ENCODE measurements at places on chromosomes 11 and 22.

DNA sequence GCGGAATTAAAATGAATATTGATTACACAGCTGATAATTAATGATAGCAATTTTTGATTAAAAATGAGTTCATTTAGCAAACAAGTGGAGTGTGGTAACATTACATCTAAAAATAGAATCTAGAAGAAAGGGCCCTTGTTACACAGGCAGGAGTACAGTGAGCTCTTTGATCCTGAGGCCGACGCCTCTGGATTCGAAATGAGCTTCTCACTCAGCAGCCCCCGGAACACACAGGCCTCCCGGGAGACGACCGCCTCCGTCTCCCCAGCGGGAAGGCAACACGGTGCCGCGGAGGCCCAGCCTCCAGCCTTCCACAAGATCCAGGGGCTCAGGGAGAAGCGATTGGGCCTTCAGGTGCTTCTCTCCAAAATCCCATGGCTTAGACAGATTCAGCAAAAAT is 379.1 kb downstream of the BRD1 start:
- DNase-seq: no peak

DNA sequence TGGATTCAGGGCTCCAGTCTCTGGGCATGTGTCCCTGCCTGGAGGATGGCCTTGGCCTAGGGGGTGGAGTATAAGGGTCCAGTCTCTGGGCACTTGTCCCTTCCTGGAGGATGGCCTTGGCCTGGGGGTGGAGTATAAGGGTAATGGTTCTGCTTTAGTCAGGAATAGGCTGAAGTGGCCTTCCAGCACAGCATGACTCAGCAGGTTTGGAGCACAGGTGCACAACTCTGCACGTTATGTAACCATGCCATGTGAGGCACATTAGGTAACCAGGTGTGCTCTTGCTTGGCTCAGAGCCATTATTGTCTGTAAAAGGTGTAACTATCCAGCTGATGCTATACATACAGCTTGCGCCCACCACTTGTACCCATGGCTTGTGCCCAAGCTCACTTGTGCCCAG is 48.4 kb upstream of the POLD3 start:
- DNase-seq: no peak

- DNase-seq: no peak
Measured at GRCh38 chr22:49763138-49763537, 64.5 kb downstream of the BRD1 start.

GRCh38 chr22:23281406-23282088 is 101.2 kb downstream of the BCR start:
- DNase-seq: peak; percentile 91

GRCh38 chr11:134206185-134206584 is 17.6 kb downstream of the NCAPD3 start:
- no peak for DNase-seq

GRCh38 chr11:42175203-42175602 is 715.8 kb upstream of the LRRC4C start:
- DNase-seq: no peak

DNA sequence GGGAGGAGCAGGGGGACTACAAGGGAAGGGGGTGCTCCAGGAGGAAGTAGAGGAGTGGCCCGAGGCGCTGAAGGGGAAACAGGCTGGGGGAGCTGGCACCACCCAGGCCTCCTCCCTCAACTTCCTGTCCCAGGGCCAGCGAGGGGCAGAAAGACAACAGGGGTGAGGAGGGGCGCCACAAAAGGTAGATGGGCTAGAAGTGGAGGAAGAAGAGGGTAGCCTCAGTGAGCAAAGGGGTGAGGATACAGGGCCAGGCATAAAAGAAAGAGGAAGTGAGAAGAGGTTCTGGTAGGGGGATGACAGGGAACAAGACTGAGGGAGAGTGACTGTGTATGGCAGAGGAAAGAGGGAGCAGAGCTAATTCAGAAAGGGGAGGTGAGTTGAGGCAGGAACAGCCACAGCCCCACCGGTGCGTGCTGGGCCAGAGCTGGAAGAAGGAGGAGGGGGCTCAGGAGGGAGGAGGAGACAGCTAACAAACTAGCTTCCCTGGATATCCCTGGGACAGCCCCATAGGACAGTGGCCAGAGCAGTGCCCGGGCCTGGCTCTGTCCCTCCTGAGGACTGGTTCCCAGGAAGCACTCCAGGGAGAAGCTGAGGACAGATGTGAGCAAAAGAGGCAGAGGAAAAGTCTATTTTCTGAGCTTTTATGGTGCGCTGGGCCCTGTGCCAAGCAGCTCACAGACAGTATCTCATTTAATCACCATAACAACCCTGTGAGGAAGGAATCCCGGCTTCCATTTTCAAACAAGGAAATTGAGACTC is 8.5 kb downstream of the DCHS1 start:
- DNase-seq: no peak

GRCh38 chr11:67364783-67365722 is 8.3 kb downstream of the CLCF1 start:
- DNase-seq: no peak

DNA sequence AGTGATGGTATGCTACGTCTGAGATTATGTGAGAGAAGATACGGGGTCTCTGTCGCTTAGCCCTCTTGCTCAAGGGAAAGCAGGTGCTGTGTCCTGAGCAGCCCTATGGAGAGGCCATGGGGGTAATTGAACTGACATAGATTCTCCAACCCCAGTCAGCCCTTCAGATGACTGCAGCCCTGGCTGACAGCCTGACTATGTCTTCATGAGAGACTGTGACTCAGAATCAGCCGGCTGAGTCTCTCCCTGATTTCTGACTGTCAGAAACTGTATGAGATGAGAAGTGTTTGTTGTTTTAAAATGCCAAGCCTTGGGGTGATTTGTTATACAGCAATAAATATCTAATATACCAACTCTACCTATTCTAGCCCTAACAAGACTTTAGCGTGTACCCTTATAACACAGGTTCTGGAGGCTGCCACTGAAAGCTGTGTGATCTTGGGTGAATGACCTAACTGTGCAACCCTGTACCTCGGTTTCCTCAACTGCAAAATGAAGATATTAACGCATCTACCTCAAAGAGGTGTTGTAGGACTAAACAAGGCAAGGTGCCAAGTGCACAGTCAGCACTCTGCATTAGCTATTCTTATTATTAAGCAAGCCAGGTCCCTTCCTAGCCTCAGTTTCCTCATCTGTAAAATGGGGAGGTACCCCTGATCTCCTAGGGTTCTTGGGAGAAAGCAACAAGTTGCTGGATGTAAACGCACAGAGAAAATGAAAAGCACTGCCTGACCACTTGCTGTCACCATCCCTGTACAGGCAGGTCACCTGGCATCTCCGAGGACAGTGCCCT is 24.9 kb downstream of the SLC43A1 start:
- DNase-seq: no peak

GRCh38 chr22:41660416-41660815 is 28.3 kb downstream of the SNU13 start:
- no peak for DNase-seq

- no peak for DNase-seq
Measured at GRCh38 chr11:115214644-115215234, 289.5 kb downstream of the CADM1 start.

GRCh38 chr22:50443197-50443596 is 31.6 kb downstream of the SBF1 start:
- no peak for DNase-seq

DNA sequence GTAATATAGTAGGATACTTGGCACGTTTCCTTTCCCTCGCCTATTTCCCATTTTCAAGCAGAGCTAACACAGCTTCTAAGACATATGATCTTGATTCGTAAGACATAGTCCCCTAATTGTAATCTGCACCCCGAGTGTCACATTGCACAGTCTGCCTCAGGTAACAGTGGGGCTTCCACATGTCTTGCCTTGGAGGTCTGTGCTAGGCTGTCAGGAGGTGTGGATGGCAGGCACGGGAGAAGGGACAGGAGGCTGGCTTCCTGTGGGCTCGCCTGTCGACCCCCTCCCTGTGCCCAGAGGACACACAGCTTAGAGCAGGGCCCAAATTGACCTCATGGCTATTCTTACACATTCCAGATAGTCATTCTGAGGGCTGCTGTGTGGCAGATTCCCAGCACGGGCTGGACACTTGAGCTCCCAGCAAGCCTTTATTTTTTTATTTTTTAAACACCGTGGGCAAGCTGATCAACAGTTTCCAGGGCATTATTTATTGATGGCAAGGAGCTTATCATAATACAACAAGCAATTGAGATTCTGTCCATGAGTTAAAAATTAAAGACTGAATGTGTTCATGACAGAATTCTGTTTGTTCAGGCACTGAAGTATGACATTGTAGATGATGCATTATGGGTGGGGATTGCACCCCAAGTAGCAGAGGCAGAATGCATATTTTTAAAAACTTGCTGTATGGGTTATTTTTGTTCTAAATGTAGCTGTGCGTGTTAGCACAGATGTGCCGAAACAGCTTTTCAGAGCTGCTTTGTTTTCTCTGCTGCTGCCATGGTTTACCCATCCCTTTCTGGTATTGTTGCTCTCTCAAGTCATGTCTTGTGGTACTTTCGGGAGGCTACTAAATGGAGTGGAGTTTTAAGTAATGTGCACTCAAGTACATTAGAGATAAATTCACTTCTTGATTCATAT is 113.0 kb downstream of the ATXN10 start:
- no peak for DNase-seq

DNA sequence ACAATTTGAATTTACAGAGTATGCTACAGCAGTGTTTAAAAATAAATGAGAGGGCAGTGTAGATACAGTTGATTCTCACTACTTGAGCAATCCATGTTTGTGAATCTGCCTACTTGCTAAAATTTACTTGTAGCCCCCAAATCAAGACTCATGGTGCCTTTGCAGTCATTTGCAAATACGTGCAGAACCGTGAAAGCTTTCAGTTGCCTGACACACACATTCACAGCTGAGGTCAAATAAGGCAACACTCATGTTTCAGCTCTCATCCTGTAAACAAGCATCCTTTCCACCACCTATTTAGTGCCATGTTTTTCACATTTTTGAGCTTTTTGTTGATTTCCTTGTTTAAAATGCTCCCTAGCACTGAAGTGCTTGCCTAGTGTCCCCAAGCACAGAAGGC is 32.5 kb upstream of the RASL10A start:
- DNase-seq: no peak

GRCh38 chr11:113449743-113450142 is 25.5 kb downstream of the DRD2 start:
- DNase-seq: no peak

DNA sequence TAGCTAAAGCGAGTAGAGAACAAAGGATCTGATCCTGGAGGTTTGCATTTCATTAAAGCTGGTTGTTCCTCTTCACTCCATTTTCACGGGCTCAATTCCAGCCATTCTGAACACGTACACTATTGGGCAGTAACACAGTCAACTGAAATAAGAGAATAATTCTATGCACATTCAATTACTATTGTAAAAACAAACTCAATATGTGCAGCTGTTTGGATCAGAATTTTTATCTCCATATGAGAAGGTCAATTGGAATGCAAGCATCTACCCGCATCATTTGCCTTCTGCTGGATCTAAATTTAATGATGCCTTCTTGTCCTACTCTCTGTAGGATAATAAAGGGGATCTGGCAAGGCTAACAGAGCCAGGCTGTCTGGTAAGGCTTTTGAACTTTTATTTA is 562.8 kb upstream of the CCDC179 start:
- no peak for DNase-seq

- DNase-seq: no peak
Measured at GRCh38 chr11:35007277-35007676, 90.9 kb downstream of the PDHX start.

DNA sequence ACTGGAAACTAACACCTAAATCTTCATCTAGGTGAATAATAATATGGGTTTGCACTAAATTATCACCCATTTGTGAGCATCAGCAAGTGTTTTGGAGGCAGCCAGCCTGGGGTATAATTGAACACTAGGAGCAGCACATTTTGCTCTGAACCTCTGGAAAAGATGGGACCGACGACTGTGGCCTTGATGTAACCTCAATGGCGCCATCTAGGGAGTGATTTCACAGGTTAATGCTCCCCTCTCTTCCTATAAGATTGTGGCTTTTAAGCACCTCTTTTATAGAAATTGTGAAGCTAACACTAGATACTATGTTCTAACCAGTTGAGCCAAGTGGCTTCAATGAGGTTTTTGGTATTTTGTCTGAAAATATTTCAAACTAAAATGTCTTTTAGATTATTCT is 203.7 kb downstream of the NELL1 start:
- DNase-seq: peak; percentile 25

DNA sequence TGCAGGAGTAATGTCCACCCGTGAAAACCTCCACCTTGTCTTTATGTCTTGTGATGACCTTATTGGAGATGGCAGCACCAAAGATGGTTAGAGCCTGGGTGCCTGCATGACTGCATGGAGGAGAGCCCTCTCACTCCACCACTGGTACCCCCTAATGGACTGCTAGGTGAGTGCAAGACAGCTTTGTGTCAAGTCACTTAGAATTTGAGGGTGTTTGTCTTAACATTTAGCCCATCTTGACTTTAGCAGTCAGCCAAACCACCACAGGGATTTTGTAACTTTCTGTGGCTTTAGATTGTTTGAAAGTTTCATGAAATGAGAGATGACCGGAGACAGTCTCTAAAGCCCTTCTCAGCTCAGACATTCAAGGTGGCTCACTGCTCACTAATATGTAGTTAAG is 232.9 kb upstream of the NCAM1 start:
- no peak for DNase-seq

- DNase-seq: no peak
Measured at GRCh38 chr11:3159296-3160190, 5.6 kb downstream of the OSBPL5 start.

- DNase-seq: no peak
Measured at GRCh38 chr22:17106785-17107546, 14.2 kb downstream of the TMEM121B start.

DNA sequence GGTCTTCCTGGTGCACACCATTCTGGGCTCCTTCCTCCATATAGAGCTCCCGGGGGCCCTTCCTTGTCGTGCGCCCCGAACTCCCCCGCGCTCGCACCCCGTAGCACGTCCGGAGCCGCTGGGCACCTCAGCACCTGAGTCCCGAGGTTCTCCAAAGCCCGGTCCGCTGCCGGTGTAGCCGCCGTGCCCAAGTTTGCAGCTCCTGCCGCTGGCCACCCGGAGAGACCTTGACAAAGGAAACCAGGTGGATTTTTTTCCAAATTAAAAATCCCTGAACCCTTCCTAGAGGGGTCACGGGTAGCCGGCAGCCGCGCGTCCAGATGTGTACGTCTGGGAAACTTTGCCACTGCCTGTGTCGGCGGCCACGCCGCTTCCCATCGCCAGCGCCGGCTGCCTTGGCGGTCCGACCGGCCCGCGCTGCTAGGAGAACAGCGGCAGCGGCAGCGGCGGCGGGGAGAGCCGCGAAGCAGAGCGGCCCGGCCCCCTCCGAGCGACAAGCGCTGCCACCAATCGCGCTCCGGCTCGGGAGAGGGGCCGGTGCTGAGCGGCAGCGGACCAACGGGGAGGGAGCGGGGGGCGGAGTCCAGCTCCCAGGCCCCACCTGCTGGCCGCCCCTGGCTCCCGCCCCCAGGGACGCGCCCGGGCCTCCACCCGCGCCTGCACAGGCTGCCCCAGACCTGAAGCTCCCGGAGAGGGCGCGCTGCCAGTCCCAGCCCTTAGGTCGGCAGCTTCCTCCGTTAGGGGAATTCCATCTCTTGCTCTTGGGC is at the start of gene GALNT18:
GALNT18 (minus strand) TSS at position 433 of the 767 bp plus-strand sequence.
- DNase-seq: peak; percentile 94

GRCh38 chr11:88183233-88183632 is 8.0 kb upstream of the RAB38 start:
- no peak for DNase-seq
